Hematopoietic multipotent progenitor cell treated with erythropoietin and hydrocortisone succinate and interleukin-3 and kit ligand, for 6 days (in vitro differentiated cells): ENCODE measurements at places on chromosomes 1 and 21.

GRCh38 chr1:8364528-8365442 is 46.9 kb downstream of the SLC45A1 start:
- no peak for DNase-seq

- no peak for DNase-seq
Measured at GRCh38 chr1:145983206-145983675, 13.1 kb downstream of the TXNIP start.

- no peak for DNase-seq
Measured at GRCh38 chr1:115188680-115189395, 99.5 kb upstream of the TSPAN2 start.

GRCh38 chr21:25506887-25507286 is 100.4 kb downstream of the MRPL39 start:
- DNase-seq: no peak

DNA sequence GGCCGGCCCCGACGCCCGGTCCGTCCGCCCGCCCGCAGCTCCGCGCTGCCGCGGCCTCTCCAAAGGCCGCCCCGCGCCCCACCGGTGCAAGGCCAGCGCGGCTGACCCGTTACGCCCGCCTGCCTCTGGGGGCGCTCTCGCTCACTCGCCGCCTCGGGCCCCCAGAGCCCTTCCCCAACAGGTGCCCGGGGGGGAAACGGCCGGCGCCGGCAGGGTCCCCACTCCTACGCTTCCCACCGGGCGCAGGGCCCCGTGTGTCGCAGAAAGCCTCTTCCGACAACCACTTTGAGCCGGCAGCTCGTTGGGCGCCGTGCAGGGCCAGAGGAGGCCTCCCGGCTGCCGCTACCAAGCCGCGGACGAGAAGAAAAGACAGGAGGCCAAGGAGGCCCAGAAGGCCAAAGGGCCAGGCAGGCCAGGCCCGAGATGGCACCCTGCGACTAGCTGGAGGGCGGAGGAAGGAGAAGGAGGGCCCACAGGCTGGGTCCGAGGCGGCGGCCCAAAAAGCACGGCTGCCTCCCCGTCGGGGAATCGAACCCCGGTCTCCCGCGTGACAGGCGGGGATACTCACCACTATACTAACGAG is 64.9 kb upstream of the FCGR2A start:
- DNase-seq: peak; percentile 81

- DNase-seq: peak; percentile 74
Measured at GRCh38 chr1:24745711-24746413, 615 bp downstream of the CLIC4 start.

GRCh38 chr1:57214951-57215575 is 208.8 kb downstream of the DAB1 start:
- DNase-seq: no peak

- peak; percentile 9 for DNase-seq
Measured at GRCh38 chr1:75134647-75135572, 722 bp downstream of the LHX8 start.

- no peak for DNase-seq
Measured at GRCh38 chr1:201925301-201925567, 21.1 kb downstream of the LMOD1 start.

GRCh38 chr1:3717041-3717714 is 35.1 kb upstream of the CCDC27 start:
- no peak for DNase-seq

DNA sequence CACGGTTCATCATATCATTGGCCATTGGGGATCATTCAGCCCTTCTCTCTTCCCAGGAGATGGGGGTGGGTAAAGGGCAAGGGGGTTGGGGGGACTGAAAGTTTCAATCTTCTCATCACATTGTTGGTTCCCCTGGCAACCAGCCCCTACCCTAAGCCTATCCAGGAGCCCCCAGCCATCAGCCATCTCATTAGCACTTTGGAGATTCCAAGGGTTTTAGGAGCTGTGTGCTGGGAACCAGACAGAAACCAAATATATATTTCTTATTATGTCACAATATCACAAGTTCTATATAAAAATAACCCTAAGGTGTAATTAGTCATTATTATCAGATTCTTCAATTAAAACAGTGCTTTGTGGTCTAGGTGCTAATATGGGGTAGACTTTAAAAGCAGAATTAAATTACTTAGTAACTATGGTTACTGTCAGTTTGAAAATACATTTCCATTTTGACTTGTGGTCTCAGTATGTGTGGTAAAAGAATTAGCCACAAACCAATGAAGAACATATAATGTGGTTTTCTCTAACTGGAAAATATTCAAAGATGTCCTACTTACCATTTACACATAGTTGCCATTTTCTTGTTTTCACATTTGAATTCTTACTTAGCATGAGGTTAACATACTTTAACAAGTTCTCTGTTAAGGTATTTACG is 28.1 kb downstream of the IL23R start:
- peak; percentile 23 for DNase-seq

DNA sequence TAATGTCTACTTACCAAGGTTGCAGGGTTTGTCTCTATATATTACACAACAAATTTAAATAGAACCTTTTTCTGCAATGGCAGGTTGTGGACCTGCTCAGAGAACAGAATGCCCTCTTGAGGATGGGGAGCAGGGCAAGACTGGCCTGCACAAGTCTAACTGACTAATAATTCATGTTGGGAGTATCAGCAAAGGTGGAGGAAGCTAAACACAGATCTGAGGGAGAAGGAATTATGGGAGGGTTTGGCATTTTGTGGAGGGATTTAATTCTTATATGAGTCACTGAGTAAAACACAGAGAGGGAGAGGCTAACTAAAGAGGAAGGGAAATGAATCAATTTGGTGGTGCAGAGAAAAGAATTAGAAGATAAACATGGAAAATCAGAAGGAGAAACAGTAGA is 40.0 kb downstream of the CLDN17 start:
- no peak for DNase-seq

- DNase-seq: no peak
Measured at GRCh38 chr1:204563307-204563706, 47.1 kb downstream of the MDM4 start.

- no peak for DNase-seq
Measured at GRCh38 chr21:31222142-31222541, 121.9 kb downstream of the TIAM1 start.

DNA sequence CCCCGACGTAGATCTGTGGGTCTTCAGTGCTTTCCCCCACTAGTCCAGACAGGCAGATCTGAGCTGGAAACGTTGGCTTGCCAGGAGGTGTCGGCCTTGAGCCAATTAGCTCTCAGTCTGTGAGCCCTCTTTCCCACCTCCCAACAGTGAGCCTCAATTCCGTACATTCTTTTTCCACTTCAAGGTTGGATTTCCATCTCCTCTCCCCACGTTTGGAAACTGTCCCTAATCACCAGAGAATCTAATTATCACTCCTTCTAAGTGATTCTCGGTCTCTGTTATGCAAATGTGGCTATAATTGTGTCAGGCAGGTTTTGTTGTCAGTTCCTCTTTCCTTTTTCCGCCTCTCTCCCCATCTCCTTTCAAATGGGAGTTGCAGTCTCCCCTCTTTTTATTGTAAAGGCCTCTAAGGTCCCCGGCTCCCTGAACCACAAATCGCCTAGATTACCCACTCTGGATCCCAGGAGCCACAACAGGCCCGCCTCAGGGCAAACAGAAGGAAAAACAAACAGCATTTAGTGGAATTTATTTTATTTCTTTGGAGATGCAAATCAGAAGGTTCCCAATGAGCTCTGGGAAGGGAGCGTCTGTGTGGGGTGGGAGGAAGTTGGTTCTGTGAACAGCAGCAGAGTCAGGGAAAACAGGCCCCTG is 29.4 kb upstream of the LRRN2 start:
- DNase-seq: no peak

GRCh38 chr1:204321665-204322064 is 38.1 kb downstream of the PLEKHA6 start:
- DNase-seq: no peak

DNA sequence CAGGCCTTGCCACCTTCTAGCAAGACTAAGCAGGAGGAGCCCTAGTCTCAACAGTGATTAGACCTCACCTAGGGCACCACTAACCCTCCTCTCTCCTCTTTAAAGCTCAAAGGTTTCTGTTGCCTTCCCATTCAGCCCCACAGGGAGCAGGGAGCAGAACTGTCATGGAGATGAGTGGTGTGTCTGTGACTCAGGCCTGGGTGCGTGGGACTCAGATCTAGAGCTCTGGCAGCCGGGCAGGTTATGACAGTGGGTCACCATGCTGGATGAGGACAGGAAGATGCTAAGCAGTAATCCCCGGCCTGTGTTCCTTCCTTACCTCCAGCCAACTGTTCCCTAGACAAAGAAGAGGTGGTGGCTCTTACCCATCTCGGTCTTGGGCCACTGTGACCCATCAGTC is 60.1 kb upstream of the COA6 start:
- no peak for DNase-seq

DNA sequence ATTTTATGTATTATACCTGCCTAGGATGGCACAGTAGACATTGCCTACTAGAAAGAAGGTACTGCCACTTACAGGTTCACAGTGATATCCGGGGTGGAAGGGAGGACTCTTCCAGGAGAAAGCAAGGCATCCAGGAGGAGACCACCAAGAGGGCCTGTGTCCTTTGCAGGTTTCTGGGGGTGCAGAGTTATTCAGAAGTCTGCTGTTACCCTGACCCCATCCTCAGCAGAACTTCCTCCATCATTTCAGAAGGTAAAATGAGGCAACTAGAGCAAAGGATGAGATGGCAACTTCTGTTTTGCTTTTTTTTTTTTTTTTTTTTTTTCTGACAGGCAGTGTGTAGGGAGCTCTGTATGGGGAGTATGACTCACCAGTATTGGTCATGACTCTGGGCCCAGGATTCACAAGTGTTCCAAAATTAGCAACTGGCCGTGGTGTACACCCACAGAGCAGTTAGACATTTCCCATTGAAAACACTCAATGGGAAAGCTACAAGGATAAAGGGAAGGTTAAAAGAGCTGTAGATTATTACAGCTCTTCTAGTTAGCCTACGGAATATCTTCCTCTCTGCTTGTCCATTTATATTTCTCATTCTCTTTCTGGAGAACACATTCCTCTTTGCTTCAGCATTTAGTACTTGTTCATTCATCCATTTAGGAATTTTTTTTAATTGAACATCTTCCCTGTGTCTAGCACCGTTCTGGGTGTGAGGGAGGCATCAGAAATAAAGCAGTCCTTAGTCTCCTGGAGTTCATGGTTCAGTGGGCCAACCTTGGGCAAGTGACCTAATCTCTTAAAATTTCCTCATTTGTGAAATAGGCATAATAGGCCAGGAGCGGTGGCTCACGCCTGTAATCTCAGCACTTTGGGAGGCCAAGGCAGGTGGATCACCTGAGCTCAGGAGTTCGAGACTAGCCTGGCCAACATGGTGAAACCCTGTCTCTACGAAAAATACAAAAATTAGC is 50.5 kb upstream of the PPP2R5A start:
- peak; percentile 66 for DNase-seq

DNA sequence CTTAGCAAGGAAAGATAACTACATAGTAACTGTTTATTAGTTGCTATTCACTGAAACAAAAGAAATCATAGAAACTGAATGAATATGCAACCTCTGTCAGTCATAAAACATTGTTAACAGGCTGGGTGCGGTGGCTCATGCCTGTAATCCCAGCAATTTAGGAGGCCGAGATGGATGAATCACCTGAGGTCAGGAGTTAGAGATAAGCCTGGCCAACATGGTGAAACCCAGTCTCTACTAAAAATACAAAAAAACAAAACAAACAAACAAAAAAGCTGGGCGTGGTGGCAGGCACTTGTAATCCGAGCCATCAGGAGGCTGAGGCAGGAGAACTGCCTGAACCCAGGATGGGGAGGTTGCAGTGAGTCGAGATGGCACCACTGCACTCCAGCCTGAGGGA is 44.1 kb downstream of the CRB1 start:
- no peak for DNase-seq

- no peak for DNase-seq
Measured at GRCh38 chr1:241138248-241138647, 218.8 kb downstream of the RGS7 start.

DNA sequence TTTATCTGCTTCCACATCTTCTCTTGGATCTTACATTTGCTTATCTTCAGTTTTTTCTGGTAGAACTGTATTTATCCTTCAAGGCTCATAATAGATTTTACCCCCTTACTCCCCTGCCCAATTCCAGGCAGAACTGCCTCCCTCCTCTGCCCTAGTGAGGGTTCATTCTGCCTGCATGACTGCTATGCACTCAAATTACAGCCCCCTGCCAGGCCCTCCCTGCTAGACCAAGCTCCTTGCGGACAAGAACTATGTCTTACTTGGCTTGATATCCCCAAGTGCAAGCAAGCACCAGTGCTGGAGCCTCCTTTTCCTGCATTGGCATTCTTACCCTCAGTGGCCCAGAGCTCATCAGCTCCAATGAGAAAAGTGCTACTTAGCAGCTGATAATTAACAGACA is 18.1 kb downstream of the MAPKAPK2 start:
- no peak for DNase-seq

DNA sequence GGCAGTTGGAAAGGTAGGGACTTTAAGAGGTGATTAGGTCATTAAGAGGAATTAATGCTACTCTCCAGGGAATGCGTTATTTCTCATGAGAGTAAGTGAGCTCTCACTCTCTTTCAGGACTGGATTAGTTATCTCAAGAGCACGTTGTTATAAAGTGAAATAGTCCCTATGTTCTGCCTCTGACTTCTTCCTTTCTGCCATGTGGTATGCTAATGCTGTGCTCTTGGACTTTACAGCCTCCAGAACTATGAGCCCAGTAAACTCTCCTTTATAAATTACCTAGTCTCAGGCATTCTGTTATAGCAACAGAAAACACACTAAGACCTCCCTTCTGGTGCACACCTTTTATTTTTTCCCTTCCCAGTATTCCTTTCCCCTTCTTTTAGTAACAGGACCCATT is 187.8 kb downstream of the NR5A2 start:
- no peak for DNase-seq

DNA sequence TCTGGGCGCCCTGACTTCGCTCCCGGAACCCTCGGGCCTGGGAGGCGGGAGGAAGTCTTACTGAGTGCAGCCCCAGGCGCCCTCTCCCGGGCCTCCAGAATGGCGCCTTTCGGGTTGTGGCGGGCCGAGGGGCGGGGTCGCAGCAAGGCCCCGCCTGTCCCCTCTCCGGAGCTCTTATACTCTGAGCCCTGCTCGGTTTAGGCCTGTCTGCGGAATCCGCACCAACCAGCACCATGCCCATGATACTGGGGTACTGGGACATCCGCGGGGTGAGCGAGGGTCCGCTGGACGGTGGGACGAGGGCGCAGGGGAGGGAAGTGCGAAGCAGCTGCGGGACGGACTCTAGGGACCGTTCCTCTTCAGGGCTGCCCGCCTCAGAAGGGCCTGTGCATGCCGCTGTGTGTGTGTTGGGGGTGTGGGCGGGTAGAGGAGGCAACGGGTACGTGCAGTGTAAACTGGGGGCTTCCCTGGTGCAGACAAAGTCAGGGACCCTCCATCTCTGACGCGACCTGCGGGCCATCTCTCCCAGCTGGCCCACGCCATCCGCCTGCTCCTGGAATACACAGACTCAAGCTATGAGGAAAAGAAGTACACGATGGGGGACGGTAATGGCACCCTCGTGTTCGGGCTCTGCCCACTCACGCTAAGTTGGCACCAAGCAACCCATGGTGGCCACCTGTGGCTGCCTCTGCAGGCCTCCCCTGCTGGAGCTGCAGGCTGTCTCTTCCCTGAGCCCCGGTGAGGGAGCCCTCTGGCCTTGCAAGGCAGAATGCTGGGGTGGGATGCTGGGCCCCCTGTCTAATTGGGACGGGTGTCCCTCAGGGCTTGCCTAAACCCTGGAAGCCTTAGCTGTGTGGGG is at the start of gene GSTM1:
Gene GSTM1 (plus strand): TSS at position 177 of the 859 bp plus-strand sequence. CDS start 57 bp downstream, at position 234.
- no peak for DNase-seq

- DNase-seq: peak; percentile 96
Measured at GRCh38 chr1:111203681-111204200, 3.3 kb upstream of the DENND2D start.

GRCh38 chr1:29525941-29526340 is 289.6 kb downstream of the PTPRU start:
- DNase-seq: no peak

GRCh38 chr1:16146279-16147155 is 9.4 kb downstream of the EPHA2 start:
- DNase-seq: no peak
